HT-29 (cell line): ENCODE measurements at places on chromosomes 5 and 9.

GRCh38 chr9:125632321-125633115 is 74.5 kb downstream of the MAPKAP1 start:
- DNase-seq = peak; percentile 57

- DNase-seq = no peak
These were observed 163.7 kb upstream of the ELL2 start for GRCh38 chr5:96125231-96125891.

DNA sequence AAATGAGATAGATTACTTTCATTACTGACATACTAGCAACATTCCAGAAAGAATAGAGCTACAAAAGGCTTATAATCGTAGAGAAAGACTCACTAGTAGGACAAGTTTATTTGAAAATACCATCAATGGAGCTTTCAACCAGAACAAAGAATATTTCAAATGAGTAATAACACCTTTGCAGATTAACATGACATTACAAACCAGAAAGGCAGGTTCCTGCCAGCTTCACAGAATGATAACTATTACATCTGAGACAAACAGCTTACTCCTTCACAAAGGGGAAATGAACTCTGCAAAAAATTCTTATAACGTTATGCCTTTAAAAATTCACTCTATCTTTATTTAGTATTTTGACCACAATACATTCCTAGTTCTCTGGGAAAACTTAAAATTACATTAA is 103.1 kb downstream of the EPB41L4A start:
- DNase-seq = no peak

GRCh38 chr5:27944471-27944870 is 906.1 kb upstream of the CDH9 start:
- no peak for DNase-seq

GRCh38 chr5:1831677-1832313 is 30.6 kb downstream of the NDUFS6 start:
- DNase-seq = no peak
